ENCODE measurements at places on chromosomes 7 and 10. TPM values are rescaled to one million over a fixed set of nuclear protein-coding genes. Genes with fewer than 3 reads are reported as not detected.

Gene TDRD1
- not detected for total RNA-seq

Gene GLI3
- 0.22 TPM for total RNA-seq

Gene GSDME
- not detected for total RNA-seq

Gene SFRP5
- total RNA-seq = 4.3 TPM

Gene SCART1
- 3.7 TPM for total RNA-seq

Gene ALOX5
- 5.4 TPM for total RNA-seq

Gene PARG
- total RNA-seq = 20.5 TPM

Gene TFPI2
- not detected for total RNA-seq

- no peak for DNase-seq
These were observed 169.9 kb downstream of the RNF133 start for GRCh38 chr7:122528879-122529481.

DNA sequence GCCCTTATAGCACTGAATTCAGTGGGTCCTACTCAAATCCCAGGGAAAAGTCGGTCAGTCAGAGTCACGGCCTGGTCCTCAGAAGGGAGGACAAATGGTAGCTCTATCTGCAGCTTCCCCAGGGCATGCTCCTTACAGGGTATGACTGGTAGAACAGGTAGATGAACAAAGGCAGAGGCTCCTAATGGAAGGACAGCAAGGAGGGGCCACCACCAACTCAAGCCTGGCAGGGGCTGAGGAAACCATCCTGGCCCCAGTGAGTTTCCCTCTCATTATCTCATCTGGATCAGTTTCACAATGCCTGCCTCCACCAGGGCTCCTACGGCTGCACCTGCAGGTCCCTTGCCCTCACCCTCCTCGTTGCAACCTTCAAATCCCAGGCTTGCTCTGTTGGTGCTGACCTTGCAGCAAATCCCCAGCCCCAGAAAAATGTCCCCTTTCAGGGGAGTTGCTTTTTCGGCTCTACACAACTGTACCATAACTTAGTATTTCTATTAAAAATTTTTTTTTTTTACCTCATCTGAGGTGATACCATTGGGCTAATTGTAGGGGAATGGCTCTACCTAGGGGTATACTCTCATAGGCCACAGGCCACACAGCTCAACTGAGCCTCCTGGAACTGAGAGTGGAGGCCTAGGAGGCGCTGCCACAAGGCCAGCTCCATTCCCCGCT, 2.4 kb upstream of the MYO1G start:
- DNase-seq = no peak

DNA sequence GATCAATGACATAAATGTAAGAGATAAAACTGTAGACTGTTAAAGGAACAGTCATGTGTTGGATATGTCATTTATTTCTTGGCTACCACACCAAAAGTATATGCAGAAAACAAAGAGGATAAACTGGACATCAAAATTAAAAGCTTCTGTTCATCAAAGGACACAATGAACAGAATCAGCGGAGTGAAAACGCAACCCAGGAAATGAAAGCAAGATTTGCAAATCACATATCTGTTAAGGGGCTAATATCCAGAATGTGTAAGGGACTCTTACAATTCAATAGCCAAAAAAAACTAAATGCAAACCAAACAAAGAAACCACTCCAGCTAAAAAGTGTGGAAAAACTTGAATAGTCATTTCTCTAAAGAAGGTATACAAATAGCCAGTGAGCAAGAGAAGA, 164.3 kb downstream of the ZMYND11 start:
- no peak for DNase-seq

DNA sequence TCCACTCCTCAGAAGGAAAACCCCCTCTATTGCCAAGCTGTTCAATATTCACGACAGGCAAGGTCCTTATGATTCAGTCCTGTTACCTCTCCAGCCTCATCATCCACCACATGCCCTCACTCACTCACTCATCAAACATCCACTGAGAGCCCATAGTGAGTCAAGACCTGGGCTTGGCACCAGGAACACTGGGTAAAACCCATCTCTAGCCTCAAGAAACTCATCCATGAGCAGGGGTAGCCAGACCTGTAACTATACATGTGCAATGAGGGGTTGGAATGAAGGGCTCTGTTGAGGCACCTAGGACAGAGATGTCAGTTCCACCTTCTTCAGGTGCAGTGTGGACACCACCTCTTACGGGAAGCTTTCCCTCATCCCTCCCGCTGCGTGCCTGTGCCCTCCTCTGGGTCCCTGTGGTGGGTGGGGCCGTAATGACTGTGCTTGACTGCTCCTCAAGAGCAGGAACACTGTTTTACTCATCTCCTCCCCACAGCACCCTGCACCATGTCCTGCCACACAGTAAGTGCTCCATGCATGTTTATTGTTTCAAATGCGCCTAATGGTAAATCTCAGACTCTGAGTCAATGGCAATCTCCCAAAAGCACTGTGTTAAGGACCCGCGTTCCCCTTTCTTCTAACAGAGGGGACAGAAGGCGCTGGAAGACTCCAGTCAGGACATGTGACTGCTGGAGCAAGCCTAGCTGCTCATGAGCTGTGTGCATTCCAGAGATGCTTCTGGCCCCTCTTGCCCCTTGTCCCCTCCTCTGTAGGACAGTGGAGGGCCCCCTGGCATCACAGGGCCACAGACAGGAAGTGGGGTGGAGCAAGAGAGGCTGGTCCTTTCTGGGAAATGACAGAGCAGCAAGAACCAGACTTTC, 95.4 kb downstream of the HIPK2 start:
- no peak for DNase-seq

DNA sequence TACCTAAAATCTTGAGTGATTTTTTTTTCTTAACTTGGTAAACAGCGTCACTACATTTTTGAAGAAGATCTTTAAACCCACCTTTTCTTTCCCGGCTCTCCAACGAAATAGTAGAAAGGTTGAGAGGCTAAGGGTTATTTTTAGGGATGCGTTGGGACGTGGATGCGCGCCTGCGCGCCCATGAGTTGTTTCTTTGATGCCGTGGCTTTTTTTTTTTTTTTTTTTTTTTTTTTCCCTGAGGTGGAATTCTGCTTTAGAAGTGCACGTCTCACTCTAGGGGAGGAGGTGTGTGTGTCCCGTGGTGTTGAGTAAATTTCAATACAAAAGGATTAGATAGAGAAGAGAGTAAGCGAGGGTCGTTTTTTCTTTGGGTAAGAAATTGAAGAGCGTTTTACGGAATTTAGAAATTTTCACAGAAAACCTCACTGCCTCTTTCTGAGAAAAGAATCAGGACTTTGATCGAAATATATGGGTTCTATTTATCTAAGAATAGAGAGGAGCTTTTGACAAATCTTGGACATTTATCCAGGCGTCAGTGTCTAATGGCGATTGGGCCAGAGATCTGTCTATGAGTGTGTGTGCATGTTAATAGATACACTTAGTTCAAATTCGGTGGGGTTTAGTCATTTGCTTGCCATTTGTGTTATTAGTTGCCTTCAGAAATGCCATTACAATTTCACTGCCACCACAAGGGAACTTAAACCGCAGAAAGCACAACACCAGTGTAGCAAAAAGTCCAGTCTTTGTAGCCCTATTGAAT, 1.2 kb upstream of the SP8 start:
- no peak for DNase-seq

- no peak for DNase-seq
These were observed 7.1 kb upstream of the MUC3A start for GRCh38 chr7:100942045-100942774.

DNA sequence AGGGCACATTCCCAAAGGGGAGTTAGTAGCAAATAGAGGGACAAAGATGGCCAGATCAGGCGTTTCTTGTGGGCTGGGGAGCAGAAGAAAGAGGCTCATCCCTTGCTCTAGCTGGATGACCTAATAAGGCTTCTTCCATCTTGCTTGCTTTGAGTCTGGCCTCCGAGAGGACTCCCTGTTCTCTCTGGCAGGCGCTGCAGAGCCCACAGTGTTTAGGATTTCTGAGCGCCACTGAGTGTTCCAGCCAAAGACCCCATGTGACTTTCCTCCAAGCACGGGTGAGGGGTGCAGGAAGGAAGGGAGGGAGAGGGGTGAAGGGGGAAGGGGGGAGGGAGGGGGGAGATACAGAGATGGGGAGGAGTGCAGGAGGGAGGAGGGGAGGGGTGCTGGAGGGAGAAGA, 203.8 kb upstream of the SVIL start:
- DNase-seq = no peak

- peak; percentile 46 for DNase-seq
These were observed 37.0 kb upstream of the TES start for GRCh38 chr7:116173051-116174028.

- no peak for DNase-seq
These were observed 37.2 kb downstream of the IKZF1 start for GRCh38 chr7:50341724-50342123.

DNA sequence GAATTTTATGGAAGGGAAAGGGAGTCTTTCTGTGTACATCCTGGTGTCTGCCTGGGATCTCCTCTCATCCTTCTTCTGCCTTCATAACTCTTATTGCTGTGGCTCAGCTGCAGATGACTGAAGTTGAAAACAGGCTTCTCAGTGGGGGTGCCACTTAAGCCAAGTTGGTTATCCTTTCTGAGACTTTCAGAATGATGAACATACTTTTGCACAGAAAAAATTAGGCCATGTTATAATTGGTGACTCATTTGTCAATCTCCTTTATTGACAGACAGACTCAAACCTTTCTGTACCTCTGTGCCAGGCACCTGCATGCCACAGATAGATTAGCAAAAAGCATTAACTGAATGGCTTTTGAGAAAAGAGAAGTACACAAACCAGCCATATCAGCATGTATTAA, 430.3 kb downstream of the SORCS1 start:
- DNase-seq = no peak

DNA sequence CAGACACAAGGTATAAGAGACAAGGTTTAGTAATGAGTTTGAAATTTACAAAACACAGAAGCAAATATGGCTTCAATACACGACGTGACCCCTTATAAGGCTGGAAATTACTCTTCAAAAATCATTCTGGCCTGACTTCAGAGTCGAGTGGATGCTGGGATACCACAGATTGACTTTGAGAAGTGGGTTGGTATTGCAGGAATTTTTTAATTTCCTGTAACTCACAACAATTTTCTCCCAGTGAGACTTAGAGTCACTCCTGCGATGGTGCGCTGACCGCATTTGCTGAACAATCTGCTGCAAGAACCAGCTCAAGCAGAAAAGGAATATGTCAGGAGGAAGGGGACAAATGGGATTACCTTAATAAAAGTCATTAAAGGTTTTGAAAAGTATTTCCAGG, 132.1 kb downstream of the EMX2 start:
- DNase-seq = no peak

DNA sequence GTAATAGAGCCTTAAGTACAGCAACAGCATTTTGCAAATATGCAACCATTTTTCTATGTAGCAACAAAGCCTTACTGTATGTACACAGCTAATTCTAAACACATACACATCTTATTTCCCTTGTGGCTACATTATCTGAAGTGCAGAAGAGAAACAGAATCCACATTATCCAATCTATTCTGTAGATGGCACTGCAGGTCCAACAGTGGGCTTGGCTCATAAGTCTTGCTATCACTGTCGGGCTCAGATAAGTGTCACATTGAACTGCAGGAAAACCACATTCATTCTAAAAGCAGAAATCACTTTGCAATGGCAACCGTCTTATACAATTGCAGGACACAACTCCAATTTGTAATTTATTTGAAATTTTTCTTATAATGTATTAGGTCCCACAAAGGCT, 109.8 kb upstream of the NOBOX start:
- no peak for DNase-seq

DNA sequence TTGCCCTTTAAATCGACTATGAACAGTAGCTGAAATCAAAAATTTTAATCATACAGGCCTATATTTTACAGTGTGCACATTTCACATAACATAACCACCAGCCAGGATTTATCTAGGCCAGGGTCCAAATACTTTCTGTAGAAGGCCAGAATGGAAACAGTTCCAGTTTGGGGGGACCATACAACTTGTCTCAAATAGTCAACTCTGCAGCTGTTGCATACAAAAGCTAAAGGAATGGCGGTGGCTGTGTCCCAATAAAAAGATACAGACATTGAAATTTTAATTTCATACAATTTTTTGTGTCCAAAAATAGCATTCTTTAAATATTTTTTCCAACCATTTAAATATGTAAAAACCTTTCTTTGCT, 742 bp upstream of the TYSND1 start:
- no peak for DNase-seq

GRCh38 chr7:51265066-51265907, 51.3 kb downstream of the COBL start:
- DNase-seq = no peak

DNA sequence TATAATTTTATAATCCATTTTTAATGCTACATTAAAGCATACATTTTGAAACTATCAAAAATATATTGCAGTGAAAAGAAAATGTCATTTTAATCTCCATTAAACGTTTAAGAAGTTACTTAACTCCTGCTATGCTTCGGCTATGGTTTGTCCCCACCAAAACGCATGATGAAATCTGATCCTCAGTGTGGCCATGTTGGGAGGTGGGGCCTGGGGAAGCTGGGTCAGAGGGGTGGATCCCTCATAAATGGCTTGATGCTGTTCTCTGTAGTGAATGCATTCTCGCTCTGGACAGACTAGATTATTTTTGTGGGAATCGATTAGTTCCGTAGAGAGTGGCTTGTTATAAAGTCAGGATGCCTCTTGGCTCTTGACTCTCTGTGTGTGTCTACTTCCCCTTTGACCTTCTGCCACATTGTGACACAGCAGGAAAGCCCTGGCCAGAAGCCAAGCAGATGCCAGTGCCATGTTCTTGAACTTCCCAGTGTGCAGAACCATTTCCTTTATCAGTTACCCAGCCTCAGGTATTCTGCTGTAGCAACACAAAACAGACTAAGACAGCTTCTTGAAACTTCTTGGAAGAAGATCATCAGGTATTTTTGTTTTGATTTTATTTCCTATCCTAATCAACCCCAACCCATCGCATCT, 77.8 kb downstream of the TCERG1L start:
- DNase-seq = no peak

- DNase-seq = no peak
These were observed 589 bp downstream of the ZNF488 start for GRCh38 chr10:47383261-47384147.
